ENCODE measurements at places on chromosomes 2 and 18.

- peak; percentile 62 for DNase-seq
Observed at GRCh38 chr2:102487761-102488462, 14.9 kb downstream of the SLC9A4 start.

- DNase-seq = no peak
Observed at GRCh38 chr2:165371356-165371755, 98.1 kb upstream of the CSRNP3 start.

GRCh38 chr2:160201849-160202539, 1.9 kb upstream of the ITGB6 start:
- DNase-seq = no peak

DNA sequence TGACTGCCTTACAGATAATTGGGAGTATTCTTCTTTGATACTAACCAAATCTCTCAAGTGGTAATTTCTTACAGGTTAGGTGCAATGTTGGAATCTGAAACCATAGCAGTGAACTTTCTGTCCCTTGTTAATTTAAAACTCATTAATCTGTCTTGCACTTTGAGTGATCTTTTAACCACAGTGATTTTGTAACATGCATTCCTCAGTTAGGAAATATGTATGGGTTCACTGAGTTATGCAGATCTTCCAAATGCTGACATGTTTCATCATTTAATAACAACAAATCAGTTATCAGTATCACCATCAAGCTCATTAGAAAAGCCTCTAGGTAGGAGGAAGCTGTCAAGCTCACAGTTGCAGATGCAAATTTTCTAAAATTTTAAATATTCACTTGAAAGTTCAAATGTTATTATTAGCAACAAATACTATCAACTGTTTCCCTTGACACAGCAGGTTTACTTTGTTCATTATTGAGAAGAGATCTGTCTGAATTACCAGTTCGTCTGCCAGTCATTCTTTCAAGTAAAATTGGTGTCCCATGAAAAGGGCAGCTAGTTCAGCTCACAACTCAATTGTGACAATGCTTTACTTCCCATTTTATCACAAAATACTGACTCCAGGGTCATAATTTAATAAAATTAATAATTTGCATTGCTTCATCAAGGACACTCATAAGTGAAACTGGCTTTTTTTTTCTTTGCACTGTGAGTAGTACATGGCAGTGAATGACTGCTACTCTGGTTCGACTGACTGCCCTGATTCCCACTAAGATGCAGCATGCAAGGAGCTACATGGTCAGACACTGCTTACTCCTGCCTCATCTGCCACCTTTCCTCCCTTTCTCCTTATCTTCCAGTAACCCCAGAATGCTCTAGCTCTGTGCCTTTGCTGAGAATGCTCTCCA, 31.6 kb downstream of the SUCLG1 start:
- peak; percentile 8 for DNase-seq

GRCh38 chr2:206266130-206267125, 8.0 kb upstream of the ZDBF2 start:
- no peak for DNase-seq

GRCh38 chr2:8580316-8581233, 101.3 kb upstream of the ID2 start:
- DNase-seq = no peak

DNA sequence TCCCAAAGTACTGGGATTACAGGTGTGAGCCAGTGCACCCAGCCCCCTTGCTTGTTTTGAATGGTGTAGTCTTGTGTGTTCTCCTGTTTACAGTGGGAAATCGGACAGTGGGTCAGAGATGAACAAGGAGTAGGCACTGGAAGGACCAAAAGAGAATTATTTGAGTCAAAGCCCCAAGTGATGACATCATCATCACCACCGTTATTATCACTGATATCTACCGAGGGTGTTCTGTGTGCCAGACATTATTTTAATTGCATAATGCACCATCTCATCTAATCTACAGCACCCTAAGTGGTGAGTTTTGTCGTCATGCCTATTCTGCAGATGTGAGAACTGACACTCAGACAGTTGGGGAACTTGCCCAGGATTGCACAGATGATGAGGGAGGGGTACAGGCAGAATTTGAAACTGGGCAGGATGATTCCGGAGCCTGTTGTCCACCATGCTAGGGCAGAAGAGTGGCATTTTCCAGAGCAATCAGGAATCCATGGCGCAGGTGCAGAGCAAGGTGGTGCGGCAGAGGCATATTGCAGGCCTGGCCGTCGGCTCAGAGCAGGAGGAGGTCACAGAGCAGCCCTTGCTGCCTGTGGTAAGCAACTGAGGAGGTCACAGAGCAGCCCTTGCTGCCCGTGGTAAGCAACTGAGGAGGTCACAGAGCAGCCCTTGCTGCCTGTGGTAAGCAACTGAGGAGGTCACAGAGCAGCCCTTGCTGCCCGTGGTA, 137.0 kb upstream of the HDAC4 start:
- DNase-seq = no peak

- no peak for DNase-seq
Observed at GRCh38 chr2:36605273-36605672, 7.3 kb upstream of the FEZ2 start.

GRCh38 chr2:112187805-112188596, 49.8 kb downstream of the FBLN7 start:
- DNase-seq = no peak

GRCh38 chr18:13243363-13243762, 24.8 kb downstream of the LDLRAD4 start:
- no peak for DNase-seq

DNA sequence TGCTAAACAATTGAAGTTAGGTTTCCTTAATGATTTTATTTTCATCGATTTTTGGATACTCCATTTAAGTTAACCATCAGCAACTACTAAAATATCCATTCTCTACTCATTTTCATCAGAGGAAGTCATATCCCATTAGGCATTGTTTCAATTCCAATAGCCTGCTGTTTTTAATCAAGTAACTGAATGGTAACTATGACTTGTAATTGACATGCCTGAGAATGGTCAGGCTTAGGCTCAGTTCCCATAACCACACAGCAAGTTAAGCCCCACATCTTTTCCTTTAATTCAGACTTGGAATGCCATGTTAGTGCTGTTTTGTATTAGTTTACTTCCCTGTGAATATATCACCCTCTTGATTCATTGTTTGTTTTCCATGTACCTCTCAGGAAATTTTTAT, 398.8 kb downstream of the ARHGAP15 start:
- DNase-seq = peak; percentile 8

GRCh38 chr18:36308711-36309435, 11.4 kb downstream of the FHOD3 start:
- DNase-seq = no peak

- no peak for DNase-seq
Observed at GRCh38 chr2:172472446-172473033, 45.2 kb downstream of the ITGA6 start.

DNA sequence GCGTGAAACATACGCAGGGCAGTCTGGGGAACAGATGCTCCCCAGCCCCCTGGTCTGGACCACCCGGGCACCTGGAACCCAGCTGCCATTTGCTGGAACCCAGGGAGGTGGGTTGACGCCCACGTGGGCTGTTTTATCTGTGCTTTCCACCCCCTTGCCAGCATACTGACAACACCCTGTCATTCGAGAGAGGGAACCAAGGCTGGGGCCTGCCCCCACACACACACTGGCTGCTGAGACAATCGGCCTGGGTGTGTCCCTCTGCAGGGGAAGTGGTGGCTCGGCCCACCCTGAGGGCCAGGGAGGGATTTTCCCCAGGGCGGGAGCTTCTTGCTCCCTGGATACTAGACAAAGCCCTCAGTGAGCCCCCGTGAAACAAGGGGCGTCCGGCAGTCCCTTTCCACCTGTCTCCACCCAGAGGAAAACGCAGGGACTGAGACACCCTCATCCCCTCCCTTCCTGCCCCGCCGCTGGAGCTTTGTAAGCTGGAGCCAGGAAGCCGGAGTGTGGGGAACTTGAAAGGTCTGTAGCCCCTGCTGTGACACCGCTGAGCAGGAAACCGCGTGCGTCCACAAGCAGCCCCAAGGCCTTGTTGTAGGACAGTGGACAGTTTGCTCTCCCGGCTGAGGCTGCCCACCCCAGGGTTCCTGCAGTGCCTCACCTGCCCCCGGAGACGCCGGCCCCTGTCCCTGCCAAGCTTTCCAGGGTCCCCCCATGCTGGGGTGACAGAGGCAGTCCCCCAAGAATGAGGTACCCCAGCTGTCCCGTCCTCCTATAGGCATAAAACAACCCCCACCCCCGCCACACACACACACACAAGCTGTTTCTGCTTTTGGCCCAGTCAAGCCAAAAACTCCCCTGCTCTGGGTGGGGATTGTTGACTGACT, 14.1 kb upstream of the KLF11 start:
- peak; percentile 49 for DNase-seq

- no peak for DNase-seq
Observed at GRCh38 chr2:120883607-120884440, 148.2 kb downstream of the GLI2 start.

- DNase-seq = no peak
Observed at GRCh38 chr2:204264621-204265140, 280.6 kb upstream of the PARD3B start.

GRCh38 chr2:179682756-179683155, 178.7 kb downstream of the ZNF385B start:
- no peak for DNase-seq

GRCh38 chr2:35526741-35527140, 828.8 kb upstream of the CRIM1 start:
- DNase-seq = peak; percentile 5

DNA sequence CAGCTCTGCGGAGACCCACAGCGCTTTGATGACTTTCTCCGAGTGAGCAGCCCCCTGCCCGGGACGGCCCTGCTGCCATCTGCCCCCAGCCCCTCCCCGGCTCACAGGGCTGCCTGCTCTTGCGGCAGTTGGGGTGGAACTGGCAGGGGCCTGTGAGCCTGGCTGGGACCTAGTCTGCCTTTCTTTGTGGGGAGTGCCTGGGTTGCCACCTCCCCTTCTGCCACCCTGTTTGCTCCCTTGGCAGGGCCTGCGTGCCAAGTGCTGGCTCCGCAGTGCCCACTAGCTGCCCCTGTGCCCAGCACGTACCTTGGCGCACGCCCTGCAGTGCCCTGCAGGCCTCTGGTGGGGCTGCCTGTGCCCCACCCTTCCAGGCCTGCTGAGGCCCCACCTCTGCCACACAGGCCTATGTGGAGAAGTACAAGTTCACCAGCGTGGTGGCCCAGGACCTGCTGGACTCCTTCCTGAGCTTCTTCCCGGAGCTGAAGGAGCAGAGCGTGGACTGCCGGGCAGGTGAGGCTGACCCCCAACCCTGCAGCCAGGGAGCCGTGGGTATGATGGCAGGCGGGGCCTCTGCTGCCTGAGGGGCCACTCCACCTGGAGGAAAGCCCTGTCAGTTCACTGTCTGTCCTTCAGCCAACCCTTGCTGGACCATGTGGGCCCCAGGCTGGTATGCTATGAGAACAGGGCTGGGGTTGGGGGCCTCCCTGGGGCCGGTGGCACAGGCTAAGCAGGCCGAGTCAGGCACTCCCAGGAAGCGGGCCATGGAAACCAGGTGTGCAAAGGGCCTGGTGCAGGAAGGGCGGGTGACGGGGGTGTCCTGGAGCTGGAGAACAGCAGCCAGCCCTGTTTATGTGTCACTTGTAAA, 7.0 kb downstream of the RNPEPL1 start:
- DNase-seq = no peak
